ENCODE measurements at places on chromosomes 5 and 9. TPM values are rescaled to one million over a fixed set of nuclear protein-coding genes. Genes with fewer than 3 reads are reported as not detected.
A peak's percentile ranks its signal among the peaks of the same experiment; 100 is the strongest.

- no peaks in the 10 kb centered on the region for H3K4me1 ChIP-seq
- no peak overlapping the region for H3K4me3 ChIP-seq
- H3K27me3 ChIP-seq, result no peaks in the 10 kb centered on the region
Observed at GRCh38 chr5:80780024-80780423, 125.2 kb upstream of the DHFR start.

- H3K27me3 ChIP-seq, result no peaks in the 10 kb centered on the region
- no peak overlapping the region for H3K27ac ChIP-seq
- peaks cover 42% of the 10 kb centered on the region for H3K36me3 ChIP-seq
- no peak overlapping the region for H3K4me3 ChIP-seq
Observed at GRCh38 chr5:177276886-177277285, 26.6 kb downstream of the RAB24 start.

GRCh38 chr5:175718401-175719108, 60.7 kb downstream of the HRH2 start:
- H3K4me3 ChIP-seq, result no peak overlapping the region
- H3K27me3 ChIP-seq, result no peaks in the 10 kb centered on the region
- DNase-seq, result peak; percentile 71
- H3K27ac ChIP-seq, result no peak overlapping the region
- H3K4me1 ChIP-seq, result no peaks in the 10 kb centered on the region

DNA sequence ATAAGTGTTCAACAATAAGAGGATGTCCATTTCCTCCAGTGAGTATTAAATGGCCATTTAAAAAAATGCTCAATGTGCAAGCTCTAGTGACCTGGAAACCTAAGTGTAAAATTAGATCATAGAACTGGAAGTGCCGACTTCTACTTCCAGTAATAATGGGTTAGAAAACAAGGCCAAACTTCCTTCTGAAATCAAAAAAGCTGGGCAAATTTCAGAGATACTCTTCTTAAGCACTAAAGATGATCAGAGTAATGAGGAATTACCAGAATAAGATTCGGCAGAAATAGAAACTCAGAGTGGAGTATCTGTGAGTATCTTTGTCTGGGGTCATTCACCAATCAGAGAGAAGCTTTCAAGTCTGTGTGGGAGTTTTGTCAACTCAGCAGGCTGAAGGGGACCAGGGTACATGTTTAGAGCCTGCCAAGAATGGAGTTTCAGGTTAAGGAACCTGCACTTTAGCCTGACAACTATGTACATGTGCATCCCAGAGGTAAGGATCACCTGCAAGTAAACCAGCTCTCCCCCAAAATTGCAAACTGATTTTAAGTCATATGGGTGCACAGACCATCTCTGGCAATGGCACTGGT, 17.1 kb downstream of the FCN2 start:
- H3K27ac ChIP-seq, result no peak overlapping the region
- DNase-seq, result no peak
- H3K4me1 ChIP-seq, result no peaks in the 10 kb centered on the region
- no peaks in the 10 kb centered on the region for H3K27me3 ChIP-seq
- no peaks in the 10 kb centered on the region for H3K36me3 ChIP-seq

- no peak for DNase-seq
- no peaks in the 10 kb centered on the region for H3K36me3 ChIP-seq
- no peaks in the 10 kb centered on the region for H3K4me1 ChIP-seq
- no peaks in the 10 kb centered on the region for H3K27me3 ChIP-seq
Observed at GRCh38 chr5:17766031-17766430, 131.8 kb downstream of the TAF11L14 start.

DNA sequence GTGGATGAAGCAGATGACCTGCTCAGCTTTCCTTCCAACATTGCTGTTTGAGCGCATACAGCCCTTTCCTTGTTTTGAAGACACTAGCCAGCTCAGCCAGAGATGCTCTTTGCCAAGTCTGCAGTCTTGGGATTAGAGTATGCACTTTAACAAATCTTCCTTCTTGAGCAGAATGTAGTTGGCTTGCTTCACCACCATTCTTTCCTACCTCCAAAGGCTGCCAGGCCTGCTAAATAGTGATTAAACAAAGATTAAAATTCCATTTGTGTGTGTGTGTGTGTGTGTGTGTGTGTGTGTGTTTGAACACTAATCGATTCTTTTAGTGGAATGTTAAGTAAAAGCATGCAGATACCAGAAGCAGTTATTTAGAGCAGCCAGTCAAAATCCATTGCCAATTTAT, 97.6 kb downstream of the GALNT10 start:
- H3K4me3 ChIP-seq, result no peak overlapping the region
- no peaks in the 10 kb centered on the region for H3K36me3 ChIP-seq
- H3K4me1 ChIP-seq, result no peaks in the 10 kb centered on the region
- no peak overlapping the region for H3K27ac ChIP-seq
- no peak for DNase-seq
- H3K27me3 ChIP-seq, result no peaks in the 10 kb centered on the region

DNA sequence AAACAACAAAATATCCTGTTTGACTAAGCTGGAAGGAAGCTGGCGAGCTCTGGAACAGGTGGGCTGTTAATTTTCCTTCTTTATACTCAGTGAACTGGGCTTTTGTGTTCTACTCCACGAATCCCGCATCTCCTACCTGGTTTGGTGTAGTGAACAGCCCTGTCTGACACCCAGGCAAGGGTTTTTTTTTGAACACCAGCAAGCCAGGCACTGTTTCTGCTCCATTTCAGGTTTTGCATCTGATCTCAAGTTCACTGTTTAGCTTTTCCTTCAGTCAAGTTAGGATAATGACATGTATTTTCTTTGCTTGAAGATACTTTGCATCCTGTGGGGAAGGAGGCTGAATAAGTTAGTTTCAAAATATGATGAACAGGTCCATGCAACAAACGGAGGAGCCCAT, 204.5 kb downstream of the SEMA6A start:
- no peaks in the 10 kb centered on the region for H3K36me3 ChIP-seq
- H3K27me3 ChIP-seq, result no peaks in the 10 kb centered on the region
- no peaks in the 10 kb centered on the region for H3K4me1 ChIP-seq
- H3K4me3 ChIP-seq, result no peak overlapping the region

DNA sequence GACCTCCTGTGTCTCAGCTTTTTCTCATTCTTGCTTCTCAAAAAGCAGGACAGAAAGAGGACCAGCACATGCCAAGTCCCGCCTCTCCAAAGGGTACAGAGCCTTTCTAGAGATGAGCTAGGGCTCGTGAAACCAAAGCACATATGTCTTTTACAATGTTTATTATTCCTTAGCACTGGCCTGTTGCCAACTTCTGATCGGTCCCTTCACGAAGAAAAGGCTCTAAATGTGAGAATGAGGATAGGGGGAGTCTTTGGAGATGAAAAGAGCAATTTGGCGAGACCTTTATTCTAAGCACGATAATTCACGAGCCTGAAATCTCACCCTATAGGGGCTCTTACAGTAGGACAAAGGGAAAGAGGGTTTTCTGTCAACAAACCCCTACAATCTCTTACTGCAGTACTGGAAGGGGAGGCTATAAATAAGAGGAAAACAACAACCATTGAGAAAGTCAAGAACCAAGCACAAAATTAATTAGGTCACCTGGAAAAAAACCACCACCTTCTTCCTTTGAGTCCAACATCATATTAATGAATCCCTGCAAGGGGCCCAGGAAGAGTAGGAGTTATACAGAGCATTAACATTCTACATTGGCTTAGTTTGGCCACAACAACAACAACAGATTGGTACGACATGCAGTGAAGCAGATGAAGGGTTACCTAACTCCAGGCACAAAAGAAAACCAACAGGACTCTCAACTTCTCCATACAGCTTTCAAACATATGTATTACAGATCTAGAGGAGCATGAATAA, 309.5 kb downstream of the PDE4D start:
- H3K4me1 ChIP-seq, result no peaks in the 10 kb centered on the region
- DNase-seq, result no peak
- peaks cover 2% of the 10 kb centered on the region for H3K27me3 ChIP-seq
- no peak overlapping the region for H3K27ac ChIP-seq
- no peak overlapping the region for H3K4me3 ChIP-seq

- no peak for DNase-seq
- no peaks in the 10 kb centered on the region for H3K27me3 ChIP-seq
- no peak overlapping the region for H3K4me3 ChIP-seq
- H3K36me3 ChIP-seq, result peaks cover 7% of the 10 kb centered on the region
- H3K27ac ChIP-seq, result no peak overlapping the region
- H3K4me1 ChIP-seq, result no peaks in the 10 kb centered on the region
Observed at GRCh38 chr5:82176115-82176814, 101.9 kb downstream of the RPS23 start.

DNA sequence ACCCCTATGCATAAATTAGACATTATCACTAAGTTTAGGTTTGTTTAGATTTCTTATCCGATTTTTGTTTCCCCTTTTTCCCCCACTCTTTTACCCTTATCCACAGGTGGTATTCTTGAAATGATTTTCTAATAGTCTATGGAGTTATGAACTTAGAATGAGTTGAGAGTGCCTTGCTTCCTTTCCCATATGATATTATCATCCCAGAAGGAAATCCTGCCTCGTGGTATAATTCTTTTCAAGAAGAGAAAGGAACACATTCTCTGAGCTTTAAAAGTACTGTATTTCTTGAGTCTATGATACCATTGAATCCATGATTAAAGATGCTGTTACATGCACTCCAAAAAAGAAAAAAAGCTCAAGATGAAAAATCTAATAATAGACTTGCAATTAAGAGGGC, 76.9 kb upstream of the ADAMTSL1 start:
- H3K27ac ChIP-seq, result no peak overlapping the region
- no peaks in the 10 kb centered on the region for H3K27me3 ChIP-seq
- H3K36me3 ChIP-seq, result no peaks in the 10 kb centered on the region
- no peak overlapping the region for H3K4me3 ChIP-seq
- no peak for DNase-seq

GRCh38 chr5:22669345-22669744, 183.8 kb downstream of the CDH12 start:
- no peaks in the 10 kb centered on the region for H3K27me3 ChIP-seq
- no peak overlapping the region for H3K27ac ChIP-seq
- no peak for DNase-seq
- H3K36me3 ChIP-seq, result no peaks in the 10 kb centered on the region

DNA sequence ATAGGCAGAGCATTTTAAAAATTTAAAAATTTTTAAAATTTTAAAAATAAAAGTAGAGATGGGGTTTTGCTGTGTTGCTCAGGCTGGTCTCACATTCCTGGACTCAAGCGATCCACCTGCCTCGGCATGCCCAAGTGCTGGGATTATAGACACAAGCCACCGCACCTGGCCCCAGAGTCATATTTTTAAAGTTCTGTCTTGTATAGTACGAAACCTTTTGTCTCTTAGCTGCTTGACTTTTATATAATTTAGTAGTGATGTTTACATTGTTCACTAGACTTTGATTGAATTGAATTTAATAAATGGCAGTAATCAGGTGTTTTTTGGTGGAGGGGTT, 31.0 kb downstream of the LRRTM2 start:
- no peak overlapping the region for H3K27ac ChIP-seq
- DNase-seq, result no peak
- no peaks in the 10 kb centered on the region for H3K27me3 ChIP-seq
- no peak overlapping the region for H3K4me3 ChIP-seq
- H3K36me3 ChIP-seq, result no peaks in the 10 kb centered on the region
- H3K4me1 ChIP-seq, result no peaks in the 10 kb centered on the region

GRCh38 chr5:103111468-103111867, 8.5 kb downstream of the GIN1 start:
- no peak overlapping the region for H3K4me3 ChIP-seq
- no peaks in the 10 kb centered on the region for H3K36me3 ChIP-seq
- H3K27ac ChIP-seq, result no peak overlapping the region

DNA sequence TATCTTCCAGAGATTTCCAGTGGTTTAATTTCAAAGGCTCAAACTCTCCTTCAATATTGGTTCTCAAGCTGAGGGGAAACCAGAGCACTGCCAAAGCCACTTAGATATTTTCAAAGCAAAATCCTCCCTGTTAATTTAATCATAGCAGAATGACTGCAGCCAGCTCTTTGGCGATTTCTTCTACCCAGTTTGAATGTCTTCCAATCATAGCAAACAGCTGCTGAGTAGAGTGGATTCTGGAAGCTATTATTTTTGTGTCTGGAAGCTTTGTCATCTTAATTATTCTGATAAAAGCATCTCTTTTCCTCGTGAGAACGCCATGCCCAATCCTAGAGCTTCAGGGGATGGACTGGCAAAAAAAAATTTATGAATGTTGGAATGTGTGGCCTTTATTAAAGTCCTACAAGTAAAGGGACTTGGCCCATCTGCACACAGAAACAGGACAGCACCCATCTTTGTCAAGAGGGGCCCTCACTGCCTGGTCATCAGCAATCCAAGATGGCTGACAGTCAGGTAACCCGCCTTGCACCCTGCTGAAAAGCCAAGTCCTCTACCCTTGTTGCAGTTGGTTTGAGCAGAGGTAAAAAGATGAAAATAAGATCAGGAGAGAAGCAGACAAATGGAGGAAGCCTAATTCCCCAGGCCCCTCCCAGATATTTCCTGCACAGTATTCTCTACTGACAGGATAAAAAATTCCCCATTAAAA, 125.1 kb downstream of the SUSD1 start:
- no peaks in the 10 kb centered on the region for H3K36me3 ChIP-seq
- no peak overlapping the region for H3K4me3 ChIP-seq
- no peaks in the 10 kb centered on the region for H3K4me1 ChIP-seq
- no peak for DNase-seq

PCDHA2 gene
- not detected for total RNA-seq

PCDHA3 gene
- under 0.01 TPM for total RNA-seq

LRRTM2 gene
- 0.57 TPM for total RNA-seq

ZBTB26 gene
- 6.7 TPM for total RNA-seq

STPG3 gene
- 0.09 TPM for total RNA-seq

SPAAR gene
- total RNA-seq, result 0.09 TPM

GNG10 gene
- total RNA-seq, result 19.5 TPM

ST8SIA4 gene
- total RNA-seq, result 22.5 TPM

All from thymus (tissue), 14 donors.